ENCODE measurements at places on chromosomes 11 and 22.

DNA sequence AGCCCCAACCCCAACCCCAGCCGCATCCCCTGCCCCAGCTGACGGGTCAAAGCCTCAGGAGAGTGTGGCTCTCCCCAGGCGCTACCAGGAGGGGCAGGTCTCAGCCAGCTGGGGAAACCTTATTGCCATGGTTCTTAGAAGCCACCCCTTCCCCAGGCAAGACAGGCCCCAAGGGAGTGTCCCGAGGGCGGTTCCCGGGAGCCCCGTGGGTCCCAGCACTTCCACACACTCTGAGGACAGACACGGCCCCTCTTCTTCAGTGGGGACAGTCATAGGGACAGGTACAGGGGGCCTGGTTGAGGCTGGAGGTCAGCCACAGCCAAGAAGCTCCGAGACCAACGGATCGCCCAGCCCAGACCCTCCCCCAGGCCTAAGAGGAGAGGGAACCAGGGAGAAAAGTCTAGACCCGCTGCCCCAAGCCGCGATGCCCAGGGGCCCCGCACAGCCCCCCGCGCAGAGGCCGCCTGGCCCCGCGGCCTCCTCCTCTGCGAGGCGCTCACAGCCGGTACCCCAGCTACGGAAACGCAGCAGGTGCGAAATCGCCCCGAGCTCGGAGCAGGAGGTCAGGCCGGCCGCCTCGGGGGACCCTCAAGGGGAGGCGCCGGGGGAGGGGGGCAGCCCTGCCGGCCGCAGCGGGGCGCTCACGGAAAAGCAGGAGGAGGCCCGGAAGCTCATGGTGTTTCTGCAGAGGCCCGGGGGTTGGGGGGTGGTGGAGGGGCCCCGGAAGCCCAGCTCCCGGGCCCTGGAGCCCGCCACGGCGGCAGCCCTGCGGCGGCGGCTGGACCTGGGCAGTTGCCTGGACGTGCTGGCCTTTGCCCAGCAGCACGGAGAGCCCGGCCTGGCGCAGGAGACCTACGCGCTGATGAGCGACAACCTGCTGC is 2.6 kb downstream of the KLHDC7B start:
- no peak for DNase-seq

DNA sequence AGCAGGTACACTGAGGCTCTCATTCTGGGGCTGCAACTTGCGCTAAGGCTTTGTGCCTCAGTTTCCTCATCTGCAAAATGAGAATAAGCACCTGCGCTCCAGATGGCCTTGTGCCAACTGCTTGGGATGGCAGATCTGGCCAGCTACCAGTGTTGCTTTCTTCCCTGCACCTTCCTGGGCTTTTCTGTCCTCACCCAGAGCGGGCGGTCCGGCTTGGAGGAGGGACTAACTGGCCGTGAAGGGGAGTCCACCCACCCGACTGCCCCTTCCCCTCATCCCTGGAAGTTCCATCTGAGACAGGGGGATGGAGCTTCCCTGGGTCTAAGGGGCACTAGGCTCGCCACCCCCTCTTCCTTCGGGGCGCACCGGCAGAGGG is 3.5 kb downstream of the SLC16A8 start:
- DNase-seq, result no peak

GRCh38 chr11:33618351-33618710 is 82.3 kb downstream of the C11orf91 start:
- no peak for DNase-seq

DNA sequence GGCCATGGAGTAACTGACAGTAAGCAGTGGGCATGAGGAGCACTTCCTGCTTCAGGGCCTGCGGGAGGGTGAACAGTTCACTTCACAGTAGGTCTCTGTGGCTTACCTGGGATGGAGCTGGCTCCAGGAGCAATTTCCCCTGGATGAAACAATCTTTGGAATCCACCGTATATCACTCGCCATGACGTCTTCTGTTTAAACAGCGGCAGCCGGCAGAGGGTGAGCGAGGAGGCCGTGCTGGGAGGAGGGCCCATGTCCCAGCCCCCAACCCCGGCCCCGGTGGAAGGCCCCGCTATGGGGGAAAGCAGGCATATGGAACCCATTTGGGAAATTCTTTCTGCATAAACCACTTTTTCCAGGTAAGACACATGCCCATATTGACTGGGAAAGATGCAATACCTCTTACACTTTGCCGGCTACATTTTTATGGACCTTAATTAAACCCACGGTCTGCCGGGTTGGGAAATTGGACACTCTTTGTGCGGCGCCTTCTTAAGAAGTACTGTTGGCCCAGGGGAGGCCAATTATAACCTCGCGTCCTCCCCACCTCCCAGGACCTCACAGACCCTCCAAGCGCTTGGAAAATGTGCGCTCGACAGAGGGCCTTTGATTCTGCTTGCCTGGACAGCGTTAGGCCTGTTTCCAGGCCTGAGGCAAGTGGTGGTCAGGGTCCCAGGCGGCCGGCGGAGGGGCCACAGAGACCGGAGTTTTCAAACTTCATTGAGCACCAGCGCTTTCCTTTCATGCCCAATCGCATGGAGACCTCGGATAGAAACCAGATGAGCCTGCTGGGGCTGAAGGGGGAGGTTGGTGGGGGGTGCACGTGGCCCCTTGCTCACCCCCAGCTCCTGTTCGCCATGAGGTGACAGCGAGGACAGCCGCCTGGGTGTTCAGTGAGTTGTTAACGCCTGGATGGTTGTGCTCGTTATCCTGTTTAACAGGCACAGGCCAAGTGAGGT is 40.4 kb downstream of the SMIM38 start:
- DNase-seq, result no peak

All from stimulated activated CD8-positive, alpha-beta memory T cell treated with anti-CD3 and anti-CD28 coated beads, Interleukin-7, amount 100 ng/mL, for 24 hours (primary cell).